HEK293T (cell line): ENCODE measurements at places on chromosomes 5 and 9.

GRCh38 chr5:59790776-59791475, 102.6 kb downstream of the PDE4D start:
- DNase-seq: no peak

- no peak for DNase-seq
Measured at GRCh38 chr5:102107865-102108264, 188.2 kb downstream of the SLCO4C1 start.

DNA sequence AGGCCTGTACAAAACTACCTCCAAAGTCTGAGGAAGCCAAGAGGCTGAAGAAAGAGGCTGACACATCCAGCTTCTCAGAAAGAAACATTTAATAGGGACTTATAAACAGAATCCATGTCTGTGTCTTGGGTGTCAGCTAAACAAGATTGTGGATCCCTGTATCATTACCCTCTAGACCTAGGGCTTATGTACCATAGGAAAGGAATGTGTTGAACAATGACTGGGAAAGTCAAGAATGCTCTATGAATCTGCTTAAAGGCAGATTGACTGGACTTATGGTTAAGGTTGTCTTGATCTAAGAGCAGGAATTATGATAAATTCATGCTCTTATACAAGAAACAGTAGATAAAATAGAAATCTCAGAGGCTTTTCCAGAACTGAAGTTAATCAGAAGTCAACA, 335.7 kb upstream of the RPS23 start:
- DNase-seq: no peak

DNA sequence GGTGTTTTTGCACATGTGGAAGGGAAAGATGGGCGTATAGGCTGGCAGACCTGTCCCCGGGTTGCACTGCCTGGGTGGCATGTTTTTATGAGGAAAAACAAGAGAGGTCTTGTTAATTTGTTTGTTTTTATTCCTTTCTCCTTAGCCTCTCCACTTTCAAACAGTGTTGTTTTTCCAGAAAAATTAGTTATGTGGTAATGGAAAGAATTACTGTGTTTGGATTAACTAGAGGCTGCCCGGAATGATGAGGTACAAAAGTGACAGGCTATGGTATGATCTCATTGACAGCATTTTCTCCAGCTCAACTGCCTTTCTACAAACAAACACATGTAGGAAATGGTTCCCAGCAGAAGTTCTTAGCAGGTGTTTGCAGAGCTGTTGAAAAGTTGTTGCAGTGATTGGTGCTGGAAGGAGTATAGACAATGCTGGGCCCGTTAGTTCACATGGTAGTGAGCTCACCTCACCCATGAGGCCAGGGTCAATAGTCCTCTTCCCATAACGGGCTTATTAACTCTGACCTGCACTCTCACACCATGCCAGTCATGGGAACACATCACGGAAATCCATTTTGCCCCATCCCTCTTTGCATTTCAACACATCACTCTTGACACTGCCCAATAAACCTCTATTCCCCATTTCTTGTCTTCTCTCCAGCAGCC, 111.3 kb upstream of the SAP30L start:
- no peak for DNase-seq

DNA sequence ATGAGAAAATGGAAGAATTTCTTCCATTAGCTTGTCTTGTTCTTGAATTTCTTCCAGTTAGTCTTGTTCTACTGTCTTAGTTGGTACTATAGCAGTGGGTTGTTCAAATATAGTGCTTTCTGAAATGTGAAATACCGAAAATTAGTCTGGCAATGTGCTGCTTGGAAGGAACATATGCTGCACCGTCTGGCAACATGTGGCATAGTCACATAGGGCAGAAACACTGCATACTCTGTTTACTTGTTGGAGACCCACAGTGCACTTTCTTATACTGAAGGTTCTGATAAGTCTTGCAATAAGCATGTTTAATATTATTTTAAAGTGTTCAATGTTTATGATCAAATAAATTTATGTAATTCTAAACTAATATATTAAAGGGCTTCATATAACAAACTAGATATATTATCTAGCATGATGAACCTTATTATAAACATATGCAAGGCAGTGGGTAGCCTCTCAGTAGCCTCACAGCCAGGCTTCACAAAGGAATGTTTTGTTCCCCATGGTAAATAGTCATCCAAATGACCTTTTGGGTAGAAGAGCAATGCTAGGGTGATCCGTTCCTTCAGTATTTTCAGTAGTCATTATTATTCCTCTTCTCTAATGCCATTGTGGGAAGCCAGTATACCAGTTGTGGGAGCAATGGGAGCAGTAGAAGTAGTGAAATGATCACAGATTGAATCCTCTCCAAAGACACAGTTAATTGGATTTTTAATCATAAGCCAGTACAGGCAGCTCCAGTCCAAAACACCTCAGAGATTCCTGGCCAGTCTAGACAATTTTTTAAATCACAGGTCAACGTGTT, 1106.7 kb downstream of the DTWD2 start:
- DNase-seq: no peak

- no peak for DNase-seq
Measured at GRCh38 chr9:82423700-82424099, 435.1 kb downstream of the SPATA31D1 start.

DNA sequence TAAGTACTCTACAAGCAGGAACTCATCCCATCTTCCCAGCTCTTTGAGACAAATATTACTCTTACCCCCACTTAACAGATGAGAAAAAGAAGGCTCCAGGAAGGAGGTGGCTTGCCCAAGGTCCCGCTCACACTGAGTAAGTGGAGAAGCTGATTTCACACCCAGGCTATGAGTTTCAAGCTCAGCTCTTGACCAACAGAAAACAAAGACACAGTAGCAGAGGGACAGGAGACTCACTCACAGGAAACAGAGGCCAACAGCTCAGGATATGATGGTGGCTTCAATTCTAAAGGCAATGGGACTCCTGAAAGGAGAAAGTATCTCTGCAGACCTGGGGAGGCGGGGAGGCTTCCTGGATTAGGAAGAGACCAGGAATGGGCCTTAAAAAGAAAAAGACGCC, 6.7 kb upstream of the TCF7 start:
- no peak for DNase-seq

- no peak for DNase-seq
Measured at GRCh38 chr5:127985811-127986325, 97.7 kb upstream of the SLC12A2 start.

DNA sequence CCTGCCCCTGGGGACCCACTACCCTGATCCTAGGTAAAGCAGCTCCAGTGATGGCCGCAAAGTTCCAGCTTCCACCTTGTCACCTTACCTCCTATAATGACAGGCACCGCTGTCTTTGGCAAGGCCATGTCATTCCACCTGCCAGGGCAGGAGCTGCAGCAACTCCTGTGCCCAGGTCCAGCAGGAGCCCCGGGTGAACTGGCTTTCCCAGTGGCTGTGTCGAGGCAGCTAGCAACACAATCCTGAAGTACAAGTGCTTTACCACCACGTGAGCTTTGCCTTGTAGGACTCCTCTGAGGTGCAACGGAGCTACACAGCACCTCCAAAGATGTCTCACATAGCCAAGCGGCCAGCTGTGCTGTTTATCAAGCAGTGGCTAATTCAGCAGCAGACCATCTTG, 20.7 kb upstream of the MGAT1 start:
- no peak for DNase-seq

GRCh38 chr9:115360122-115360521, 242.2 kb upstream of the TNC start:
- no peak for DNase-seq

DNA sequence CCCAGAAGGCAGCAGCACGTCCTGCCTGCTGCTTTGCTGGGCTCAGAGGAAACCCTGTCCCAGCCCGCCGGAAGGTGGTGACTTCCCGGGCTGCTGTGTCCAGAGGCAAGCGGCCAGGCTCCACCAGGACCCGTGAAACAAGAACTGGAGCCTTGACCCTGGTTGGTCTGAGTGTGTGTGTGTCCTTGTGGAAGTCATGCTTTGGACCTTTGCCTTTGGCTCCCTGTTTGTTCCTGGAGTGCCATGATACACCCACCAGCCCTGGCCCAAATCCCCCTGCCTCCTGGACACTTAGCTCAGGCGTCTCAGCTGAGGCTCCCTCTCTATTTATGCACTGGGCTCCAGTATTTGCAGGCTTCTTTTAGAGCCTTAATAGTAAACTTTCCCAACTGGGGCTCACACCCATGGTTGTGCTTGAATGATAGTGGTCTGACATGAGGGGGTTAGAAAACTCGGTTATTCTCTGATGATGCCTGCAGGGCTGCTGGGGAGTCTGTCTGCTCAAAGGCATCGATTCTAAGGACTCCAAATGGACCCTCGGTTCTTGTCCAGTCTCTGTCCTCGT, 72.2 kb downstream of the C9orf50 start:
- no peak for DNase-seq

DNA sequence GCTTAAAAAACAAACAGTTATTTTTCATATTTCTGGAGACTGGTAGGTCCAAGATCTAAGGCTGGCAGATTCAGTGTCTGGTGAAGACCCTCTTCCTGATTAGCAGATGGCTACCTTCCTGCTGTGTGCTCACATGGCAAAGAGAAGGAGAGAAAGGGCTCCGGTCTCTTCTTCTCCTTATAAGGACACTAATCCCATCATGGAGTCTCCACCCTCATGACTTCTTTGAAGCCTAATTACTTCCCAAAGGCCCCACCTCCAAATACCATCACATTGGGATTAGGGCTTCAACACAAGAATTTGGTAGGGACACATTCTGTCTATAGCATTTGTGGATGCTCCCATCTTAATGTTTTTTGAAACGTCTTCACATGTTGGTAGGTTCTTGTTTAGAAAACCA, 391.1 kb downstream of the TMEM161B start:
- no peak for DNase-seq

GRCh38 chr5:177494346-177495195, 2.8 kb downstream of the PDLIM7 start:
- no peak for DNase-seq
